ENCODE measurements at places on chromosomes 2 and 18.

DNA sequence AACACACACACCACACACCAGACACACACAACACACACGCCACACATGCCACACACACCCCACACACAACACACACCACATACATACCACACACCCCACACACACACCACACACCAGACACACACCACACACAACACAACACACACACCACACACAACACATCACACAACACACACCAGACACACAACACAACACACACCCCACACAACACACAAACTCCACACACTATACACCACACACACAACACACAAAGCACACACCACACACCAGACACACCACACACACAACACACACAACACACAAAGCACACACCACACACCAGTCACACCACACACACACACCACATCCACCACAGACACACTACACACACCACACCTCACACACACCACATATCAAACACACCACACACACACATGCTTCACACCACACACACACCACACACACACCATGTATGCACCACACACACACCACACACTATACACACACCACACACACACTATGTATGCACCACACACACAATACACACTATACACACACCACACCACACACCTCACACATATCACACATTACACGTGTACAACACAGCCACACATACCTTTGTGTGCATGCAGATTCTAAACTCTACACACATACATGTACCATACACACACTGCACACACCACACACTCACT lies 72.2 kb downstream of the TMEM18 start:
- DNase-seq, result no peak

GRCh38 chr2:122481717-122482116 lies 726.3 kb downstream of the TSN start:
- no peak for DNase-seq

DNA sequence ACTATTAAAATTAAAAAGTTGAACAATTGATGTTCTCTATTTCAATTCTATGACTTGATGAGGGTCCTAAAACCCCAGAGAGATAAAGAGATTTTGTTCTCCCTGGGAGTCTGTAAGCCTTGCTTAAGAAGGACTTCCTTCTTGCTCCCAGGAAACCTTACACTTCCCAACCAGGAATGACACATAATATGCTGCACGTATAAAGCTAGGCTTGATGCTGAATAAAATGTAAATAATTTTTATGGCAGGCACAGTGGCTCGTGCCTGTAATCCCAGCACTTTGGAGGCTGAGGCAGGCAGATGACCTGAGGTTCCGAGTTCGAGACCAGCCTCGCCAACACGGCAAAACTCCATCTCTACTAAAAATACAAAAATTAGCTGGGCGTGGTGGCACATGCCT lies 27.8 kb downstream of the SPIRE1 start:
- no peak for DNase-seq

DNA sequence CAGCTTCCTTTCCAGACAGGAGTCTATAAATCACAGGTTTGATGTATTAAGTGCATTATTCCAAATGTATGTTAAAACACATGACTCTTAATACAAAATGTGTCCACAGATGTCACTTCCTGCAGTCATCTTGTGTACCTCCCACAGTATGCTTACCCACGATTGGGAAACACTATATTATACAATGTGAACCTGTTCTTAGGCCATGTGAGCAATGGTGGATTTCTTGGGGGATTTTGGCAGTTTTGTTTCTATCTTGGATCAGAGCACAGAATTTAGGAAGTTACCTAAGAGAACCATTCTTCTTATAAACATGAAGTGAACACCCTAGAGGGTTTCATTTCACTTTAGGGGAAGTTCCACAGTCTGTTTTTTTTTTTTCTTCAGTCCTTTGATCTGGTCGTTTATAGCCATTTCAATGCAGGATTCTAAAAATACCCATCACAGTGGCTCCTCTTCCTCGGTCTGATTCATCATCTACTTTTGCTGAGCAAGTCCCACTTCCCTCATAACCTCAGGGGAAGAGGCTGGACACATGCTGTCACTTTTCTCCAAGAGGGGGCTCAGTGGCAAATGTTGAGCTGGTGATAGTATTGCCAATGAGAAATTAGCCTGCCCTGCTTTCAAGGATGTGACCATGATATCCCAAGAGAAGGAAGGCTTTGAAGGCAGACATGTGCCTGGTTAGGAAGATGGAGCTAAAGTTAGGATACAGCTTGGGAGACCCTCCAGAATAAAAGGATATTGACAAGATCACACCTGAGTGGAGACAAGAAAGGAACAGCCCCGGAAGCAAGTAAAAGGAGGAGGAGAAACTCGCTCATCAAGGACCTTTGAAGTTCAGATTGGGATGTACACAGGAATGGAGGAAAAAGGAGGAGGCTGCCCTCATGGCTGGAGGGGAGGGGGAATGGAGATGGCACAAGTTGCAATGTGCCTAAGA lies 22.6 kb downstream of the PLEK start:
- no peak for DNase-seq

DNA sequence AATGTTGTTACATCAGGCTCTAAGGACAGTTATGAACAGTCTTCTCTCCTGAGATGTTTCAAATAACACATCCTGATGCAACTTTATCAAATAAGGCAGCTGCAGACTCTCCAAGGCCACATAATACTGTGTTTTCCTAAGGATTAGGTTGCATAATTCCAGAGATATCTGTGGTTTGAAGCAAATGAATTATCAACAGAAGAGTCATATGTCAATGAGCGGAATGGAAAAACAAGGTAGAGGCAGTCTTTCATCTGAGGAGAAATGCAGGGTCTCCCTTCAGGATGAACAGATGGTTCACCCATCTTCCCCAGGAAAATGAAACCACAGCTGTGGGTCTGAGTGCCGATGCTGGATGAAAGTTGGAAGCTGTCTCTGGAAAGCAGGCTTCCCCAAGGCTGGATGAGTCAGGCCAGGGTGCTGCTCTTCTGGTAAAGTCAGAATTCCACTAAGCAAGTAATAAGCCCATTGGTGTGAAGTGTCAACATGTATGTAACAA lies 22.2 kb downstream of the LYG1 start:
- no peak for DNase-seq

- DNase-seq, result no peak
These were observed 168.2 kb upstream of the LRP1B start for GRCh38 chr2:142299021-142299420.

DNA sequence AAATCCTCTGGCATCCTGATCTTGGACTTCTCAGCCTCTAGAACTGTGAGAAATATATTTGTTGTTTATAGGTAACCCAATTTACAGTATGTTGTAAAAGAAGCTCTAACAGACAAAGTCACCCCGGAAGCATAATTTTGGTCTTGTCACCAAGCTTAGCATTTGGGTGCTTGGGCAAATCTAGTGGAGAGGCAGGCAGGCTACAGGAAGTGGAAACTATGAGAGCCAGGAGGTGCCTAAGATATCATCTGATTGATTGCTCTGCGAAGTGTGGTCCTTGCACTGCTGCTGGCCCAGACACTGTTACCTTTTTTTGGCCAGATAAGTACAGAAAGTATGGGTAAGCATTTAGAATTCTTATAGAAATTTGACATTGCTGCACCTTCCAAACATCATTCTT lies 102.9 kb downstream of the CDC42EP3 start:
- DNase-seq, result no peak

GRCh38 chr2:98748292-98749065 lies 17.5 kb upstream of the MGAT4A start:
- DNase-seq, result no peak

GRCh38 chr18:22267697-22268096 lies 98.3 kb downstream of the GATA6 start:
- DNase-seq, result no peak

GRCh38 chr2:240462073-240462706 lies 26.7 kb downstream of the GPC1 start:
- no peak for DNase-seq

DNA sequence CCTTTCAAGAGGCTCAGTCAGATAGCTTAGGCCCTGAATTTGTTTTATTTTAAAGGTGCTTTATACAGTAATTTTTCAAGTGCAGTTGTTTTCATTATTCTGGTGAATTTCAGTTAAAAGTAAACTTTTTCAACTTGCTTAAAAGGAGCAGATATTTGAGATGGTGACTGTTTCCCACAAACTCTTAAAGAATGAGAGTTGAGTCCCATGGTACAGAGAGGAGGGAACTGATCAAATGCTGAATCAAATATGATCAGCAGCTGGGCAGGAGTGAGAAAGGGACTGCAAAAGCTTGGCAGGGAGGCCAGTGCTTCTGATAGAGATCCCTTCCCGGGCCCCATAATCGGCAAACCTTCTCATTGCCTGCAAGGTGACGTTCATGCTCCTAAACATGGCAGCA lies 91.2 kb downstream of the KCNS3 start:
- no peak for DNase-seq

GRCh38 chr2:42102591-42103450 lies 55.0 kb downstream of the PKDCC start:
- DNase-seq, result no peak

DNA sequence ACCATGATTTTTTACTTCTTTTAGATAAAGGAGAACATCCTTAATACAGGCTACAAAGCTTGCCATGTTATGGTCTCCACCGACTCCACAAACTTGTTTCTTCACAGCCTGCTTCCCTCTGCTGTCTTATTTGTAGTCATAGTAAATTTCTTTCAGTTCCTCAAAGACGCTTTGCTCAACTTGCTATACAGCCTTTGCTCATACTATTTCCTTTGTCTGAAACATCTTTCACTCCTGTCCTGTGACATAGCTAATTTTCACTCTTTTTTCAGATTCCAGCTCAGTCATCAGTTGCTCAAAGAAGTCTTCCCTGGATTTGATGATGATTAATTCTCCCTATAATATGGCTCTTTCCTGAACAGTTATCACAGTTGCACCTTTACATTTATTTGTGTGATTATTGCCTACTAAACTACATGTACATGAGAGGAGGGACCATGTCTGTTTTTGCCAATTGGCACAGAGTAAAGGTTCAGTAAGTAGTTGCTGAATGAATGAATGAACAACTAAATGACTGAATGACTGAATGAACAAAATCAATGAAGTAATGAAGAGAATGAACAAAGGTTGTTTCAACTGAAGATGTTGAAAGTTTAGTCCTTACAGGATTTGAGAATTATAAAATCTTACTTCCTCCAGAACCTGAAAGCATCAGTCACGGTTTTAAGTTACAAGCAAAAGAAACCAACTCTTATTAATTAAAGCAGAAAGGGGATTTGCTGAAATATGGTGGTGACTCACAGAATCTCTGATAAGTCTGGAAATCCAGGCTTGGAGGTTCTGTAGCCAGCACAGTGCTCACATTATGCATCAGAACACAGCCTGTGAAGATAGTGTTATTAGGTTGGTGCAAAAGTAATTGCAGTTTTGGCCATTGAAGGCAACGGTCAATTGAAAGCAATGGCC lies 186.4 kb upstream of the FAM98A start:
- no peak for DNase-seq
